Trophoblast cell (in vitro differentiated cells and primary cell): ENCODE measurements at places on chromosomes 12 and 14.
A peak's percentile ranks its signal among the peaks of the same experiment; 100 is the strongest.

DNA sequence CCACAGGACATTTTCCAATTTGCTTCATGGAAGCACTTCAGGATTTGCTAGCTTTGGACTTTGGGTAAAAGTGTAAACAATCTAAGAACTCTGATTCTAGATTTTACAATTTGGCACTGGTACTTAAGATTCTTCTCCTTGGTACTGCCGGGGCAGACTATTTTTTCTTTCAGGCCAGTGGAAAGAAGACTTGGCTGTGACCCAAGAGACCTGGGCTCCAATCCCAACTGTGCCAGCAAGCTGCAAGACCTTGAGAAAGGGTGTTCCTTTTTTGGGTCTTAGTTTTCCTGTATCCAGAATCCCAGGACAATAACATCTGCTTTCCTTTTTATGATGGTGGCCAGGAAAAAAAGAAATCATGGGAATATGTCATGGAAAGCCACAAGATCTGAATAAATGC, 148.1 kb upstream of the CRY1 start:
- DNase-seq: no peak

GRCh38 chr12:62766496-62766895, 168.5 kb downstream of the PPM1H start:
- DNase-seq: no peak

DNA sequence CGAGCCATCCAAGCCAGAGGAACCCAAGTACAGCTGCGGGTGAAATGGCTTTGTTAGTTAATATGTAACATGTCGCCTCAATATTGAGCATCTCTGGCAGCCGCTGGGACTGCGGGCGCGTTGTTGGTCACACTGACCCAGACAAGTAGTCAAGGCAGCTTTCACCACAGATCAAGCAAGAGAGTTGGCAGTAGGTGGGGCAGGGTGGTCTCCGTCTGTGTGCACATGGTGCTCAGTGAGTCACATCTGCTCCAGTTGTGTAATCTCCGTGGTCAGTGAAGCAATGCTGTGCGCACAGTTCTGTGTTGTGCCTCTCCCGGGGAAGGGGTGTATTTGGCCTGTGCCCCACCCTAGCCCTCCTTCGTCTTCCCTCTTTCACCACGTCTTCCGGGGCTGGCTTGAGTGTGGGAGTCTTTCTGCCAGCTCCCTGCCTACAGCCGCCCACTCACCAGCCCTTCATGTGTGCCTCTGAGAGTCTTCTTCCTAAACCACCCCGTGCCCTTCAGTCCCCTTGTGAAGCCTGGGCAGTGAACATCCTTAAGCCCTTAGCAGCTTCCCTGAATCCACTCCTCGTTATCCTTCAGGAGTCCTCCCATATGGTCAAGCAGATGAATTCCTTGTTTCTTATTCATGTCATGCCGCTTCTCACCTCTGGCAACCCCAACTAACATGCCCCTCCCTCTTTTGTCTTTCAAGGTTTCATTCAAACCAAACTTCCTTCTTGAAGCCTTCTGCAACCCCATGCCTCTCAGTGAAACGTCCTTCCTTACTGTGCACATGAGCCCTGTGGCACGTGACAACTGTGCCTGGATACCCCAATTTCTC, 242.1 kb downstream of the CACNA1C start:
- DNase-seq: peak; percentile 18

GRCh38 chr14:37114559-37114958, 57.8 kb downstream of the SLC25A21 start:
- no peak for DNase-seq

DNA sequence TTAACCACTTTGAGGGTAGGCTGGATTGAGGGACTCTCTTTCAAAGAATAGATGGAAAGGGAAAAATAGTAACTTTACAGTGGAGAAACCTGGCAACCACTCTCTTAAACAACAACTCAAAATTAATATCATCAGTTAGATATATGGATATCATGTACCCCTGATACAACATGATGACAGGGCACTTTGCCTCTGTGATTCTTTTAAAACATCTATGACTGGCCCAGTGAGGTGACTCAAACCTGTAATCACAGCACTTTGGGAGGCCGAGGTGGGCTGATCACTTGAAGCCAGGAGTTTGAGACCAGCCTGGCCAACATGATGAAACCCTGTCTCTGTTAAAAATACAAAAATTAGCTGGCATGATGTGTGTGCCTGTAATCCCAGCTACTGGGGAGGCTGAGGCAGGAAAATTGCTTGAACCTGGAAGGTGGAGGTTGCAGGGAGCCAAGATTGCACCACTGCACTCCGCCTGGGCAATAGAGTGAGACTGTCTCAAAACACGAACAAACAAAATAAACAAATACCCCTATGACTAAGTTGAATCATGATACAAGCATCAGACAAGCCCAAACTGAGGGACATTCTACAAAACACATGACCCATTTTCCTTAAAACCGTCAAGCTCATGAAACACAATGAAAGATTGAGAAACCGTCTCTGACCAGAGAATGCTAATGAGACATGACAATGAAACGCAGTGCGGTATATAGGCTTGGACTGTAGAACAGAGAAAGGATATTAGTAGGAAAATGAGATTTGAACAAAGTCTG, 26.4 kb upstream of the SLC7A8 start:
- DNase-seq: peak; percentile 86

- peak; percentile 62 for DNase-seq
Measured at GRCh38 chr14:97180304-97181200, 383.4 kb downstream of the VRK1 start.

DNA sequence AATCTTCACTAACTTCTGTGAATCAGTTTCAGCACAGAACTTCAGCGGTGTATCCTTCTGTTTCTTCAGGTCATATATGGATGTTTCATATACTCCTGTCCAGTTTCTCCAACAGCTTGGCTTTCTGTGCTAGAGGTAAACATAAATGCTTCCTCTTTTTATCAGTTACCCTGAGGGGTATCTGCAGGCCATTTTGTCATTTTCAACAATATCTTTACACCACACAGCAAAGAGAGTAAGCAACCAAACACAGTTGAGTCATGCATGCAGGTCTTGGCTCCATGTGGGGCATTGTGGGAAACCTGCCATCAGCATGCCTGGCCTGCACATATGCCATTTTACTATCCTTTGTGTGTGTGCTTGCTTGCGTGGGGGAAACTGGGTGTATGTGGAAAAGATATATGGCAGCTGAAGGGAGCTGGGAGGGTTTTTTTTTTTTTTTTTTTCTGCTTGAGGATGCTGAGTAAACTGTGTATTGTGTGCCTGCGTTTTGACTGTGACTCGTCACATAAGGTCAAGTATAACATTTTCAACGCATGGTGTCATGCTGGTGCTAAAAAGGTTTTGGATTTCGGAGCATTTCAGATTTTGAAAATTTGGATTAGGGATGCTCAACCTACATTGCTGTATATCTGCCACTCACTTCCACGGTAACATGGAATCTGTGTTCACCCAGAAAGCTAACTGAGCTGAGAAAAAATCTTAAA, 56.1 kb upstream of the YARS2 start:
- DNase-seq: peak; percentile 94

GRCh38 chr12:98819821-98820404, 174.8 kb downstream of the APAF1 start:
- DNase-seq: no peak

- no peak for DNase-seq
Measured at GRCh38 chr12:32155041-32155440, 48.4 kb downstream of the BICD1 start.
